ENCODE measurements at places on chromosomes 5 and 9.
A peak's percentile ranks its signal among the peaks of the same experiment; 100 is the strongest.

GRCh38 chr9:93200449-93200742 lies 16.5 kb downstream of the WNK2 start:
- no peak for DNase-seq

- no peak for DNase-seq
Measured at GRCh38 chr5:151664694-151665585, 21.8 kb downstream of the SPARC start.

- DNase-seq, result no peak
Measured at GRCh38 chr5:139644001-139644456, 4.1 kb upstream of the CXXC5 start.

- no peak for DNase-seq
Measured at GRCh38 chr9:133351526-133351907, 3.5 kb downstream of the RPL7A start.

DNA sequence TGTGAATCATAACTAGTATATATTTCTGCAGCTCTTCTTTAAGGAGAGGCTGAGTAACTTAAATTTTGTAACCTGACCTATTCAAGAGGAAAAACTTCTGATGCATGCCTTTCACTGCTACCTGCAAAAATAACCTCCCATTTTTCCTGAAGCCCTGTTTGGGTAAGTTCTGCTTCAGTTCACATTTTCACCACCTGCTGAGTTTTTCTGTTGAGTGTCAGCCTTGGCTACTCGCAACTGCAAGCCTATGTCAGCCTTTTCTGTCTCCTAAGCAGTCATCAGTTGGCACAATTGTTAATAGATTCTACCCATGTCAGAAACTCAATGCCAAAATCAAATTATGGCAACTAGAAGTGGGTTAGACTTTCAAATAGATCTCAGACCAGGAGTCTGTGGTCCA lies 8.2 kb upstream of the TNFAIP8 start:
- DNase-seq, result no peak

DNA sequence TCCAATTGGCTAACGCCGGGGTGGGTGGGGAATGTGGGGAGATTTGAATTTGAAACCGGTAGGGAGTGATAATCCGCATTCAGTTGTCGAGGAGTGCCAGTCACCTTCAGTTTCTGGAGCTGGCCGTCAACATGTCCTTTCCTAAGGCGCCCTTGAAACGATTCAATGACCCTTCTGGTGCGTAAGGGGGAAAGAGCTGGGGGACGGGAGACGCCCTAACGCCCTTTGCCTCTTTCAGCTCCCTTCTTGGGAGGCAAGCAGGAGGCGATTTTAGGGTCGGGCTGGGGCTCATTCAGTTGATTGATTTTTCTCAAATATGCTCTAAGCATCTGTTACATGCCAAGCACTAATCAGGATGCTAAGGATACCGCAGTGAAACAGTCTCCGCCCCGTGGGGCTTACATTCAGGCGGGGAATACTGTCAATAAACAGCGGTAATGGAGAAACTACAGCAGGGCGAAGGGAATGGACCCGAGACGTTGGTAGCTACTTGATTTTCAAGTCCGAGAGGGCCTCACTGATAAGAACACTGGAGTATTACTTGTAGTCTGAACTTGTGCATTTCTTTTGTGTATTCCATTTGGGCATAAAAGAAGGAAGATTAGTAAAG lies at the start of gene HMMR:
TSS of gene HMMR (plus strand) at position 71 of the 610 bp plus-strand sequence. CDS start at position 132, 61 bp downstream.
- DNase-seq, result no peak

GRCh38 chr5:117880932-117881331 lies 1107.4 kb downstream of the DTWD2 start:
- no peak for DNase-seq

DNA sequence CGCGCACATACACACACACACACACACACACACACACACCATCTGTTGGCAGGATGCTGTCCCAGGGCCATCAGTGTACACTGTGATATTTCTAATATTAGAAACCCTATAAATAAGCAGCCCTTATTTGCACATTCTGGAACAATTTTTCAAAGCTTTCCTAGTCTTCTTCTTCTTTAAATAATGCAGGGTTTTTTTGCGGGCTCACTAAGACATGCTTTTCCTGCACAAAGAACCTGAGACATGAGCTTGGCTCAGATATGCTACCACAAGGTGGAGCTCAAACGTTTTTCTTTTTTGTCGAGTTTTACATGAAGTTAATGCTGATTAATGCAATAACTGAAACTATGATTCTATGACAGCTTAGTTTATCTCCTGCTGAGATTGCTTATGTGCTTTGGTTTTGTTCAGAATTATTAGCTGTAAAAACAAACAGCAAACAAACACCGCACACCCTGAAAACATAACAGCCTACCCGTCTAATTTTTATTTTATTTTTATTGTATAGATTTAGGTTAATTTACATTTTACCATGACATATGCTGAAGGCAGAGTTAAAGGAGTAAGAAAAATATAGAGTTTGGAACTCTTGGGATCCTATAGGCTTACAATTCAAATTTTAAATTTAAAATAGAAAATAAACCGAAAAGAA lies 95.8 kb downstream of the ALDH1A1 start:
- DNase-seq, result no peak

GRCh38 chr5:132063090-132063911 lies 2.8 kb downstream of the IL3 start:
- peak; percentile 77 for DNase-seq

- DNase-seq, result no peak
Measured at GRCh38 chr5:54579591-54580295, 62.2 kb downstream of the SNX18 start.

DNA sequence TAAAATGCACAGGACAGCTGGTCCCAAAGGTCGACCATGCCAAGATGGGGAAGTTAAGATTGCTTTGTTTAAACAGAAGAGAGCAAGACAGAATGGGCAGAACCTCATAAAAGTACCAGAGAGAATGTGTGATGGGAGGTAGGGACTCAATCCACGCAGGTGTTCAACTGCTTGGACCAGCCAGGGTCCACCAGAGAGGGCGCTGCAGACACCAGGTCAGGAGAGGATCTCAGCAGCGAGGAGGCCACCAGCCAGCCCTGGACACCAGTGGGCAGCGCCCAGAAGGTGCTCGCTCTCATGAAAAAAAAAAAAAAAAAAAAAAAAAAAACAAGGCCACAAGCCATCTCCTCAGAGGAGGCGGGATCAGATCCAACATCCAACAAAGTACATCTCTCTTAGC lies 81.8 kb downstream of the SHC3 start:
- no peak for DNase-seq

DNA sequence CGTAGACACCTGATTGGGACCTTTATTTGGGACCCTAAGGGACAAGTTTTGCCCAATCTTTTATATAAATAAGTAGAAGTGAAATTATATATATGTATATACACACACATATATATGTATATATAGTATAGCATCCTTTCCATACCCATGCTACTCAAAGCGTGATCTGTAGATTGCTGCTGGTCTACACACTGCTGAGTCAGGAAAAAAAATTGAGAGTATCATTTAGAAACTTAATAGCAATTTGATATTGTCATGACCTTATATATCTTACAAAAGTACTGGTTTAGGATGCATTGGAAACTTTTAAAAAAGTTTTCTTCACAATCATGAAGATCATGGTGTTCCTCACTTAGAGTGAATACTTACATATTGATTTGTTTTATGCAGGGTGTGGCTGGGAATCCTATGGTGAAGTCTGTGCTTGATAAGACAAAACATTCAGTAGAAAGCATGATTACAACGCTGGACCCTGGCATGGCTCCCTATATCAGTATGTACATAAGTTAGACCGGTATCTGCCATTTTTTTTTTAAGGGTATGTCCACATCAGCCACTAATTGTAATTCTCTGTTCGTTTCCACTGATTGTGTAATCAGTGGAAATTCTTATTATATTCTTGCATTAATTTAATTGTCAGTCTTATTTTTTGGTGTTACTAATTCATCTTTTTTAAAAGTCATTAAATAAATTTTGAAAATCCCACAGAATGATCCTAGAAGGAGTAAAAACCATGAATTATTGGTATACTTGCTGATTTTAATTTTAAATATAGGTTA lies 12.7 kb downstream of the PRRC1 start:
- no peak for DNase-seq

- DNase-seq, result no peak
Measured at GRCh38 chr9:93226819-93227218, 42.9 kb downstream of the WNK2 start.

GRCh38 chr9:81671880-81672280 lies 17.5 kb downstream of the TLE1 start:
- DNase-seq, result no peak

DNA sequence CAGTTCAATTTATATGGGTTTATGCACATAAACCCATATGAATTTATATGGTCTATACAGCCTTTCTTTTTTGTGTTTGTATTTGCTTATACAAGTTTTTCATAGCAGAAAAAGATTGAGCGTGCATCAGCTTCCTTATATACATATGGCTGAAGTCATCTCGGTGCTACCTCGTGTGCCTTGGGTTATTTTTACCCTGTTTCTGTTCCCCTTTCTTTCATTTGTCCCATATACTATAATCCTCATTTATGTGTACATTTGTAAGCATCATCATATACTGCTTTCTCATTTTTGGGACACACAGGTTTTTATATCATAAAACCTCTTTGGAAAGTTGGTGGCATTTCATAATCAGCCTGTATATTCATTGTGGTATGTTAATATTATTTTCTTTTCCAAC lies 107.8 kb upstream of the ADAMTSL1 start:
- DNase-seq, result no peak

DNA sequence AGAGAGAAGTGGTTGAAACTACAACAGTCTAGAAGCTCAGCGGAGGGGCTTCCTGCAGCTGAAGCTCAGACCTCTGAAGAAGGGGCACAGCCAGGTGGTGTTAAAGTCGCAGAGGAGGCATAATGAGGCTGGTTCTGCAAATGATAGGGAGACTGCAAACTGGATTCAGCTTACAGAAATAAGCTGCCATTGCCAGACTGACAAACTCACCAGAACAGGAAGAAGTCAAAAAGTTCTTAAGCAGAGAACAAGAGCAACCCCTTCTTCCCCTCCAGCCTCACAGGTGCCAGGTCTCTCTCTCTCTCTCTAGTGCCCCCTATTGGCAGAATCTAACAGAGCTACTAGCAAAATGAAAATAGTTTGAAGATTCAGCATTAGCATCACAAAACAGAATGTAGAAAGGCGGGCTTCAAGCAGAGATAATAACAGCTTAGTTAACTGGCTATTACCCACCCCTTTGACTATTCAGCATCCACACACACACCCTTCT lies 76.7 kb downstream of the GRAMD2B start:
- DNase-seq, result no peak

- no peak for DNase-seq
Measured at GRCh38 chr5:132376694-132377641, 7.5 kb downstream of the SLC22A5 start.

DNA sequence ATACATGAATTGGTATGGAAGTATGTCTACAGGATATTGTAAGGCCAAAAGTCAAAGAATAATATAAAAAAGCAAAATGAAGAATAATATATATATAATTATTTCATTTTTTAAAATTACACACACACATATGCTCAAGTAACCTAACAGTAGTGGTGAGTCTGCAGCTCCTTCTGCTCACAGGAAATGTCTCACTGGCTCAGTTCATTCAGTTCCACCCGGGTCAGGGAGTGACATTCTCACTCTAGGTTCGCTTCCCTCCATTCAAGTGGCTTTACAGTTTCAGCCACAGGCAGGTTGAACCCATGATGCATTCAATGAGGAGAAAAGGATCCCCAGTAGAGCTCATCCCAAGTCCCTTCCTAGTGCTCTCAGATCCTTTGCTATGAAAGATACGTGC lies 90.8 kb downstream of the SUSD1 start:
- DNase-seq, result no peak

DNA sequence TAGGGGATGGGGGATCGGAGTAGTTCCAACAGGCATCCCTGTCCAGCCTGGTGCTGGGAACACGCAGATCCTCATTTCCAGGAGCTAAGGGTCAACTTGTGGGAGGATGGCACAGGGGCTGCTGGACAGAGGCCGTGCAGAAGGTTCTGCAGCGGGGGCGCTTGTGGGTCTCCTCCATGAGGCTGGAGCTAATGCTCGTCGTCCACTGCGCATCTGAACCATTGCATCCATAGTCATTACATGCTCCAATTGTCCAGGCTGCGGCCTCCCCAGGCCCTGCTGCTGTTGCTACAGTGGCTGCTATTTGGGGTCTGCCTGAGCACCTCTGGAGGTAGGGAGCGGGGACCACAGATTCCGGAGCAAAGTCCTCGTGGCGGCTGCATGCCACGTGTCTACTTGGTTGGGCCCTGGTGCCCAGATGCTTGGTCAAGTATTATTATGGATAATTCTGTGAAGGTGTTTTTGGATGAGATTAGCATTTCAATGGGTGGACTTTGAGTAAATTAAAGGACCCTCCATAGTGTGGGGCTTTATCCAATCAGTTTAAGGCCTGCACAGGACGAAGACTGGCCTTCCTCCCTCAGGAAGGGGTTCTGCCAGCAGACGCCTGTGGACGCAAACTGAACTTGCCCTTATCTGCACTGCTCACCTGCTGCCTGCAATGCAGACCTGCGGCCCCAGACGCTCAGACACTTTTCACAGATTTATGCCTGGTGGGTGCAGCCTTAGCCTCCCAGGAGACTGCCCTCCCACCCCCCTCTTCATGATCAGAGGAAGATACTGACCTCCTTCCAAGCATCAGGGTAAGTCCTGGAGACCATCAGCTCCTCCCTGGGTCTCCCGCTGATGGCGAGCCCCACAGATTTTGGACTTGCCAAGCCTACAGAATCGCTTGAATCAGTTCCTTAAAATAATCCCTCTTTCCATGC lies 127.5 kb upstream of the IRX4 start:
- no peak for DNase-seq

DNA sequence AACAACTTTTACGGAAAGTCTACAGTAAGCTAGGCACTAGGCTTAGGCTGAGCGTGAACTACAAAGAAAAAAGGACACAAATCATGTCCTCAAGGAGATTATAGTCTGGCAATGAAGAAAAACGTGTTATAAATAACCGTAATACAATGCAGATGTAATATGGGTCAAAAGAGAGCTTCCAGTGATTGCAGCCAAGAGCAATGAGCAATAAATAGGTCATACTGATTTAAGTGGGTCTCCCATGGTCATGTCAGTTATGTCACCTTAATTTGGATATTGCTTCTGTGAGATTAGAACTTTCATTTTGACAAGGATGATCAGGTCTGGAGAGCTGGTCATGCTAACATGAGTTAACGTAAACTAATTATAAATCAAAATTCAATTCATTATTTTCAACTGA lies 158.6 kb upstream of the GNA14 start:
- no peak for DNase-seq

GRCh38 chr5:74035521-74035937 lies 409.5 kb downstream of the ARHGEF28 start:
- no peak for DNase-seq

DNA sequence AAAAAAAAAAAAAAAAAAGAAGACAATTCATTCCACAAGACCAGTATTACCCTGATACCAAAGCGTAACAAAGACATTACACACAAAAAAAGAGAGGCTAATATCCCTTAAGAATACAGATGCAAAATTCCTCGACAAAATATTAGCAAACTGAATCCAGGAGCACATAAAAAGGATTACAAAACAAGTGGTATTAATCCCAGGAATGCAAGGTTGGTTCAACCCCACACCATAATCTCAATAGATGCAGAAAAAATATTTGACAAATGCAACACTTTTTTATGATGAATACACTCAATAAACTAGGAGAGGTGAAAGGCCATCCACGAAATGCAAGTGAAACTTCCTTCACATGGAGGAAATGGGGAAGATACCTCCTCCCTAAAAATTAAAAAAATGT lies 80.1 kb upstream of the TLR4 start:
- DNase-seq, result no peak
